NCI-H69 (cell line): ENCODE measurements at places on chromosomes 11 and 22.

DNA sequence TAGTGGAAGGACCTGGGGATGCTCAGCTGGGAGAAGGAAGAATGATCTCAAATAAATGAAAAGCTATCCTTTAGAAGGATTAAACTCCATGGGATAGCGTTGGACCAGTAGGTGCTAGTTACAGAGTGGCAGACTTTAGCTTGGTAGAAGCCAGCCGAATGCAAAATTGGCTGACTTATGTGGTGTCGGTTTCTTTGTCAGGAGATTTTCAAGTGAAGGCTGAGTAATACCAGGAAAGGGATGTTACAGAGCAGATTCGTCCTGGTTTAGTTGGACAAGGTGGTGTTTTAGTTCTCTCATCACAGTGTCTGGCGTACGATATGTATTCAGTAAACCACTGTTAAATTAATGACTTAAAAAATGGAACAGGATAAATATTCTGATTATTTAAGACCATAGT lies 26.0 kb downstream of the FDX1 start:
- no peak for DNase-seq

GRCh38 chr11:87299041-87299481 lies 261.3 kb downstream of the TMEM135 start:
- peak; percentile 57 for DNase-seq

GRCh38 chr11:2519862-2520735 lies 75.3 kb downstream of the KCNQ1 start:
- DNase-seq: no peak

DNA sequence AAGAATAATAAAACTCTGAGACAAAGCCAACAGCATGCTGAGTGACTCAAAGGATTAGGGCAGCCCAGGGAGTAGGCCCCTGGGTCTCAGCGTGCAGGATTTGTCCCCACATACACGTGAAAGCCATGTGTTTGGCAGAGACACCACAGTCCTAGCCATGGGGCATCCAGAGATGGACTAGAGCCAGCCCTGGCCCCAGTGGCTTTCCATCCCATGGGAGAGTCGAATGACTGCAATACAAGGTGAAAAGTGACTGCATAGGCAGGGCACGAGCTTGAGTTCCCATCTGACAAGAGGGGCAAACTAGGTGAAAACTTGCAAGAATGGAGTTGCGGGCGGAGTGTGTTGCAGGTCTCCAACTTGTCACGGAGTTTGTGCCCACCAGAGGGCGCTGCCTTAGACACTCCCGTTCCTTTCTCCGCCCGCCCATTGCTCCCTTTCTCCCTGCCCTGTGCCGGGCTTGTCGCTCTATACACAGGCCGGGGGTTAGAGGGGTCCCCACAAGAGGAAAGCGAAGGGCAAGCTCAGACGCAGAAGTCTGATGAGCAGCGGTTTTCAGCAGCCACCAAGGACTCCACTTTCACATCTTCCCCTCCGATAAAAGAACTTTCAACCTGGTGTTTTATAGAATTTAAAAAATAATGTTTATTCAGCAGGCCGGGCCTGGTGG lies 24.2 kb downstream of the TSKU start:
- peak; percentile 81 for DNase-seq

GRCh38 chr11:73265853-73266645 lies 6.1 kb upstream of the P2RY6 start:
- DNase-seq: no peak

DNA sequence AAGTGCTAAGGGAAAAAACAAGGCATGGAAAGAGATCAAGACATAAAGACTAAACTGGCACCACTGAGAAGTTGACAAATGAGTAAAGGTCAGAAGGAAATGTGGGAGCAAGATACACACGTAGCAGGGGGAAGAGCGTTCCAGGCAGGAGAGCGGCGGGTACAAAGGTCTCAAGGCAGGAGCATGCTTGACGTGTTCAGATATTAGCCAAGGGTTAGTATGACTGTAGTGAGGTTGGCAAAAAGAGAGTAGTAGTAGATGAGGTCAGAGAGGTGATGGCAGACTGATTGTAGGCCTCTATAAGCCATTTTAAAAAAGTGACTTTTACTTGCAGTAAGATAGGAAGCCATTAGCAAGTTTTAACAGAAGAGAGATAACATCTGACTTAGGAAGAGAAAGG lies 9.9 kb downstream of the SYT9 start:
- DNase-seq: no peak

DNA sequence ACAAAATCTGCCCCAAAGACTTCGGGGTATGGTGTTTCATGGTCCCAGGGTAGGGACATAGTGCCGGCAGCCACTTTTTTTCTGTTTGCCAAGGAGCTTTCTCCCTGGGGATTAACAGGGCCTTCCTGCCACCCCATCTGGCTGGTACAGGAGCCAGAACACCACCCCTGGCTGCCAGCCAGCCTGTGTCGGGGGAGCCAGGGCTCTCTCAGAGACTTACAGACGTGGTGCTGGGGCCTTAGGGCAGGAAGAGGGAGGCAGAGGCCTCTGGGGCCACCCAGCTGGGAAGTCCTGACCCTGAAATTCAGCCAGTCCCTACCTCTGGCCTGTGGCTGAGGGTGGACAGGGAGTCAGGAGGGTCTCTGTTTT lies 52.4 kb upstream of the CDON start:
- DNase-seq: peak; percentile 97

DNA sequence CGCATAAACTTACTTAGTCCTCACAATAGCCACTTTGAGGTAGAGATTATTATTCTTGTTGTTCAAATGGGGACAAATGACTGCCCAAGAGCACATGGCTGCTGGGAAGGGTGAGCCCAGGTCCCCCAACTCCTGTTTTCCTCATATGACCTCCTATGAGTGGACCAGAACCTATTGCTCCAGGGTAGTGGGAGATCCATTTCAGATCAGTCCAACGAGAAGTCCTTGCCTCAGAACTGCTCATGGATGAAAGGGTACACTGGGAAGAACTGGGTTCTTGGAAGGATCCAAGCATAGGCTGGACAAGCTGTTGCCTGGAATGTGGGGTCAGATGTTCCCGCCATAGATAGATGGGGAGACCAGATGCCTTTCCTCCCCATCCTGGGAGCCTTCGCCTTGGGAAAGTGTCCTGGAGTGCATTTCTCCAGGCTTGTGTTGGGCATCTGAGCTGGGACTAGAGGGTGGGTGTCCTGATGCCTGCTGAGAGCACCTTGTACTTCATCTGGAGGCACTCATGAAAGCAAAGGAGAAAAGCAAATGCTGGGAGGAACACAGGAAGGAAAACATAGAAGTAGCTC lies 146.3 kb upstream of the B3GAT1 start:
- no peak for DNase-seq

DNA sequence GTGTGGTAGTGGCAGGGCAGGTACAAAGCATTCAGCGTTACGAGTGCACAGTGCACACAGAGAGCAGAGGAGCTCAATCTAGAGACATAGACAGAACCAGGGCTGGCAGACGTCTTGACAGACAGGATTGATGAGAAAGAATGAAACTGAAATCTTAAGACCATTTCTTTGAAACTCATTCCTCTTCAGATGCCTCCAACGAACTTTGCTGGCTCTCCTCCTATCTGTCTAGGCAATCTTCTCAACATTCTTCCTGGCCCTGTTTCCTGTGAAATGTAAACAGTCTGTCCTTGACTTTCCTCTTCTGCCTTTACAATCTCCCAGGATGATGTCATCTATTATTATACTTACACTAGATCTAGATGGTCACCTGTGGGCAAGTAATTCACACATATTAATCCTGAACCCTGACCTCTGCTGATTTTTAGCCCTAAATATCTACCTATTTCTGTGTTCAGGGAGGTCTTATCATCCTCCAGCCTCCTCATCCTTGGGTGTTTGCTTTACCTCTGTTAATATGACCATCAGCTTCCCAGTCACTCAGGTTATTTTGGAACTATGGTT lies 119.5 kb downstream of the ENTHD1 start:
- peak; percentile 4 for DNase-seq

GRCh38 chr11:19216021-19216420 lies 14.2 kb upstream of the CSRP3 start:
- no peak for DNase-seq

- DNase-seq: no peak
Measured at GRCh38 chr11:36452236-36452940, 57.7 kb downstream of the TRAF6 start.

GRCh38 chr11:117790279-117790678 lies 6.7 kb downstream of the DSCAML1 start:
- no peak for DNase-seq

DNA sequence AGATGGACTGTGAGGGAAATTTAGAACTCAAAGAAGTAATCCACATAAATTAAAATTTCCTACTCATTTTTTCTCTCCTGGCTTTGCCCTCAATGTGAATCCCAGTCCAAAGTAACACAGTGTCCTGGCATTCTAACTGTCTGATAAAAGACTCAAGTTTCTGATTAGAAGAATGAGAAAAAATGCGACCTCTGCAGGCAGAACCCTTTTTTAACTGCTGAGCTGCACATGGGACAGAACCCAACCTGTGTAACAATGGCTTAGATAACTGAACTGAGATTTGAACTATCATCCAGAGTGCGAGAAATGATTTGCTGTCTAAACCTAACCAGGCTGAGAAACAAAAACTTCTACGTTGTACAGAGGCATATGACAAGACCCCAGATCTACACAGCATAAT lies 385.6 kb upstream of the LRRC4C start:
- no peak for DNase-seq

- DNase-seq: no peak
Measured at GRCh38 chr11:14742849-14743559, 99.4 kb downstream of the PDE3B start.

DNA sequence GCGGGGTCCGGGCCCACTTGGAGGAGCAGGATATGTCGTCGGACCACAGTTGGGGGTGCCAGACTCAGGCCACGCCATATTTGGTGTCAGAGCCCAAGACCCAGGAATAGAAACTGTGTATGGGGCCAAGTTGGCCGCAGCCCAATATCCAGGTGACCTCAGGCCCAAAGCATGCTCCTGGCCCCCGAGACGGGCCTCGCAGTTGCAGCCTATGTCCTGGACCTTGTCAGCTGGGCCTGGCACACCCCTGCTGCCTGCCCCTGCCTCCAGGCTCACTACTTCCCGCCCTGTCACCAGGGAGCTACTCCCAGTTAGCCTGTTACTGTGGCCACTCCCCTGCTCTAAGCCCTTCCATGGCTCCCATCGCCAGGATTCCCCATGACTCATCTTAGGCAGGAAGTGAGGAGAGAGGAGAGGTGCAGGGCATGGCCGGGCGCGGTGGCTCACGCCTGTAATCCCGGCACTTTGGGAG lies 23.1 kb downstream of the A4GALT start:
- peak; percentile 27 for DNase-seq

DNA sequence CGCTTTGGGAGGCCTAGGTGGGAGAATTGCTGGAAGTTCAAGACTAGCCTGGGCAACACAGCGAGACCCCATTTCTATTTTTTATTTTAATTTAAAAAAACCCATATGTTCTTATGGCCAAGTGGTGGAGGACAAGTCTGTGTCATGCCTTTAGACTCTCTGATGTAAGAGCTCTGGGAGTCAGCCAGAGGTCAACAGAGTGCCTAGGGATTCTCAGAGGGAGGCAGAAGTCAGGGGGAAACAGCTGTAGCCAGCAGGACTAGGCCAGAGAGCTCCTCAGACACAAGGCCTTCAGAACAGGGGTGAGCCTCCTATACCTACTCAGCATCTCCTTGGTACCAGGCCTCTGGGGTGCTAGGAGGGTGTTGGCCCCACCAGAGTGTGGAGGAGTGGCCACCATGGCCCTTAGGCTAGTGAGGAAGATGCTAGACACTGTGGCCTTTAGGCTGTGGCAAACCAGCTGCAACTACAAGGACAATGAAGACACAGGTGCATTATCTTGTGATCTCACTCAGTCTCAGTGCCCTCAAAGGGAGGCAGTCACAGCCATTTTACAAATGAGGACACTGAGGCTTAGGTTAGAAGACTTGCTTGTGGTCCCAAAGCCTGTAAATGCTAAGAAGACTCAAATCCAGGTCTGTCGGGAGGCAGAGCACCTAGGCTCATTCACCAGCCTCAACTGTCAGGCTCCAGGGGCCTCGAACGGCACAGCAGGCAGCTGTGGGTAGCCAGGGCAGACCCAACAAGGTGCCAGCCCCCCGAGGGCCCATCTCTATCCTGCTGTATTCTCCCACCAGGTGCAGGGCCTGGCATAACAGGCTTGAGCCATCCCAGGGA lies 5.0 kb downstream of the ZP1 start:
- DNase-seq: no peak

DNA sequence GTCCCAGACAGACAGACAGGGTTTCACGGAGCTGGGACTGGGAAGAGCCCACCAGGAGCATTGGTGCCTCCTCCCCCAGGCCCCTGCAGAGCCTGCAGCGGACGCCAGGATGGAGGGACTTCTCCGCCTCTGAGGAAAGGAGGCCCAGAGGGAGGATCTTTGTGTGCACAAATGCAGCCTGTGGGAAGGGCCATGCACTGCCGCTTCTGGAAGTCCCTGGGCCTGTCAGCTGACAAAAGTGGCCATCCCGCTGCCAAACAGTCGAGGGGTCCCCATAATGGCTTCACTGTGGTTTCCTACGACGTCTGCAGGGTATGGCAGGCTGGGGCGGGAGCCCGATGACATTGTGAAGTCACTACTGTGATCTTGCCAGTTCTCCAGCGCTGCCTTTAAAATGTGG lies 73.8 kb downstream of the TP53I11 start:
- no peak for DNase-seq

GRCh38 chr11:8317159-8317558 lies 53.5 kb upstream of the LMO1 start:
- DNase-seq: no peak

- DNase-seq: no peak
Measured at GRCh38 chr11:96949464-96949863, 559.7 kb downstream of the JRKL start.

GRCh38 chr22:20867179-20868024 lies 8.6 kb downstream of the SNAP29 start:
- no peak for DNase-seq

- no peak for DNase-seq
Measured at GRCh38 chr22:27492566-27493201, 308.9 kb downstream of the MN1 start.

GRCh38 chr11:72568861-72569260 lies 105.4 kb downstream of the PDE2A start:
- no peak for DNase-seq

DNA sequence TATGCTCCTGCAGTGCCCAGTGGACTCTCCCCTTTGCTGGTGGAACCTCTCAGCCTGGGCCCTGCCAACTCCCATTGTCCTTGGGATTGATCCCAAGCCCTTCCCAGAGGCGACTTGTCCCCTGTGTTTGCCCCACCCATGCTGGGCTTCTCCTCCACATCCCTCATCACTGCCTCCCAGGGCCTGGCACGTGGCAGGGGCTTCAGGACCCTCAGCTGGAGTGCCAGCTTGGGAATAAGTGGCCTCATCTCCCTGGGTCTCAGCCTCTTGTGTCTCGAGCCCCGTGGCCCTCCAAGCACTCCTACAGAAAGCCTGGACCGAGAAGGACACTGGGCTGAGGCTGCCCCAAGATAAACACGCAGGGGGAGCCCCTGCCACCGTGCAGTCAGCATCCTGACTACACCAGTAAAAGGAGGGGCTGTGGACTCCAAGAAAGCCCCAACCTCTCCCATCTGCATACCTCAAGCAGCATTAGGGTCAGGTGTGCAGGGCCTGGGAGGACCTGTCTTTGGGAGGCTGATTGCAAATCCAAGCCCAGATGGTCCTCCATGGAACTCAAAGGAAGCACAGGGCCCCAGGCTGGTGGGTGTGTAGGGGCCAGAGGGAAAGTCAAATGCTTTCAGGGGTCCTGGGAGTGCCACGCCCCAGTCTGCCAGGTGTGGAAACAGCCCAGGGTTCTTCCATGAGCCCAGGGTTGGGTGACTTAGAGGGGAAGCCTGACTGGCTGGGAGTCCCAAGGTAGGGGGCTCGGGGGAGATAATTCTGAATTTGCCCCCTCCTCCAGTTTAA lies 9.5 kb upstream of the GNAZ start:
- DNase-seq: no peak
